Activated CD8-positive, alpha-beta T cell treated with anti-CD3 and anti-CD28 coated beads, Interleukin-2, amount 10 ng/mL, durations not matched to agents 7 days and 5 days (primary cell): ENCODE measurements at places on chromosomes 13 and 19.

DNA sequence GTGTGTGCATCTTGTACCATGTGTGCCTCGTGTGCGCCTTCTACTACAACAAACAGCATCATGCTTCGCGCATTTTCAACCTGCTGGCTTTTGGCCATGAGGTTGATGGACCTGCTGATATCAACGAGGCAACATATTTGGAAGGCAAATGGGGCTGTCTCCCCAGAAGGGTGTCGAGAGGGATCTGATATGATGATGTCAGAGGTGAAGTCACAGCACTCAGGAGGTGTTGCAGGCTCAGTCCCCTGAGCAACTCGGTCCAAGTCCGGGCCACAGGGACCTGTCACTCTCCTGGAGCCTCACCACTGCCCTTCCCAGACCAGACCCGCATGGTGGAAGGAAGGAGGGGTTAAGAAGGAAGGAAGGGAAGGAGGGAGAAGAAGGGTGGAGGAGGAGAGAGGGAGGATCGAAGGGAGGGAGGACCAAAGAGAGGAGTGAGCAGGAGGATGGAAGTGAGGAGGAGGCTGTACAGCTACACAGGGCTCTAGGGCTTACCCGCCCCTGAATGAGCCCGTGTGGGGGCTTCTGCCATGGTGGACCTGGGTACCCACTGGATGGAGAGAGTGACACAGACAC lies 6.7 kb upstream of the C13orf46 start:
- DNase-seq: no peak

GRCh38 chr19:6668691-6669090 lies 1.3 kb downstream of the TNFSF14 start:
- DNase-seq: peak; percentile 49

- DNase-seq: no peak
Observed at GRCh38 chr13:112702341-112702985, 12.6 kb downstream of the ATP11A start.

DNA sequence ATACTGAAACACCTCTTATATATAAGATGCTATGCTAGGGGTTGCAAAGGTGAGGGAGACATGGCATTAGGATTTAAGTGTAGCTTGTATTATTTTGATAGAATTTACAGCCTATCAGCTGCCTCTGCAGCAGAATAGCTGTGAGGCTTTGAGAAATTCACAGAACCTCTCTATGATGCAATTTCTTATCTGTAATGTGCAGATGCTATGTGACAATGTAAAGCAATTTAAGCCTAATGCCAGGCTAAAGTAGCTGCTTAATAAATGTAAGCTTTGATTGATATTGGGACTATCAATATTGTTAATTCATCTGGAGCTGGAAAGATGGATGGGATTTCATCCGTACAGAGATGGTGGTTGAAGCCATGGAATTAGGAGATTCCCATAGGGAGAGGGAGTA lies 1.6 kb downstream of the ADGRE3 start:
- no peak for DNase-seq

GRCh38 chr19:48444129-48444935 lies 1.5 kb upstream of the GRWD1 start:
- no peak for DNase-seq

DNA sequence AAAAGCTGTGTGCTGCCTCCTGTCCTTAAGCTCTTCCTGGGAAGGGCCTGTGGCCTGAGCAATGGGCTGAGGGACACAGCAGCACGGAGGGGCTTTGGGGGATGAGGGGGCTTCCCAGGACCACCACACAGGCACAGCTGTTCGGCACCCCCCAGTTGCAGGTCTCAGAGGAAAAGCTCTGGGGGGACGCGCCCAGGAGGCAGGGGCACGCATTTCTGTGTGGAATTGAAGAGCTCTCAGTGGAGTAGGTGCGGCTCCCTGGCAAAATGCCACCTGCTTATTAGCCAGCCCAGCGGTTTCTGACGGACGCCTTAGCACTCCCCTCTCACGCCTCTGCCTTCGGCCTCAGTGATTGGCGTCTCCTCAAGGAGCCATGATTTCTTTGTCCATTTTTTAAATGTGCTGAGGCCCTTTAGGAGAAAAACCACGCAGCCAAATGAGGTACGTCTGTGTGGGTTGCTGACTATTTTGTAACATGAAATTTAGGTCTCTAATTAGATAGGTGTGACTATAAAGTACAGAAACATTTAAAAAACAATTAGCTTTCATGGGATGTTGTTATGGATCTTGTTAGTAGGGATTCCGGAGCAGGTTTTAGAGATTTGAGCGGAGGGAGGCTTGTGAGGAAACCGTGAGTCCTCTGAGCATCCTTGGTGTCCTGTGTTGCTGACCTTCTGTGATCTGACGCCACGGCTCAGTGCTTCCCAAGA lies 4.0 kb downstream of the MCF2L start:
- DNase-seq: no peak
